Lung (tissue), 17 donors: ENCODE measurements at places on chromosomes 5 and 9. TPM values are rescaled to one million over a fixed set of nuclear protein-coding genes. Genes with fewer than 3 reads are reported as not detected.

Gene TAF11L10
- not detected for total RNA-seq

Gene KLHL3
- total RNA-seq, result 14.2 TPM

Gene LIX1
- total RNA-seq, result 0.11 TPM

Gene ECM2
- 63.1 TPM for total RNA-seq

Gene DIPK1B
- 26.7 TPM for total RNA-seq

Gene KLF9
- 61.5 TPM for total RNA-seq

Gene LPCAT1
- 565 TPM for total RNA-seq

Gene OR1Q1
- total RNA-seq, result not detected

Gene PHYHD1
- total RNA-seq, result 25.5 TPM

Gene IL5
- not detected for total RNA-seq

Gene UHRF2
- 108 TPM for total RNA-seq

Gene CHSY3
- 6.7 TPM for total RNA-seq

DNA sequence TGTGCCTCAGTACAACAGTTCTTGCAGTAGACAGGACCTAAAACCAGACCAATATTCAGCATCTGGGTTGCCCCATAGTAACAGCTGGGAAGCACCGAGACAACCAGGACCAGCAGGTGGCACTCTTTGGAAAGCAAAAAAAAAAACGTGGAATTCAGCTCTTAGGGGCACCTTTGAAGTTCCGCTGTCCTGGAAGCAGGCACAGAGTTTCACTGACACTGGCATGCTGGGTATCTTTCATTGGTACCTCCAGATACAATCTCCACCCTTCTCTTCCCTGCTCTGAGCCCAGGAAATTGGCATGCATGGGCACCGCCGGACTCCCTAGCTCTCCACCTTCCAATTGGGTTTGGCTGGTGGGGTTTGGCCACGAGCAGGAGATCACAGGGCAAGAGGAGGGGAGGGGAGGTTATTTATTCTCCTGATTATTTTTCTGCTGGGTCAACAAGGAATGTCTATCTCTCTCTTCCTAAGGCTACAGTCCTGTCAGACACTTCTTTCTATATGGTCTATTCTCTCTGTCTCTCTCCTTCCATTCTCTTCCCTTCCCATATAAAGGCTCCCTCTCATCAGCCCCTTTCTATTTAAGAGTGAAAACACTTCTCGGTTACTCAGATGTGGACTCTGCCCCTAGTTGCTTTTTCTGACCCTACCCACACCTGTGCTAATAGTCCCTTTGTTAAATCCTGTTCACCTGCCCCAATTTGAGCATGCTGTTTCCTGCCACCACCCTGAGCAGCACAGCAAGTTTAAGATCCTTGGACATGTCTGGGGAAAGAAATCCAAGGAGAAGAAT, 1.9 kb upstream of the IDNK start:
- DNase-seq, result peak; percentile 71

GRCh38 chr5:945691-946551, 53.2 kb downstream of the TRIP13 start:
- no peak for DNase-seq

GRCh38 chr5:58842852-58843251, 260.0 kb downstream of the RAB3C start:
- no peak for DNase-seq

- peak; percentile 55 for DNase-seq
These were observed 1.9 kb downstream of the GCNT4 start for GRCh38 chr5:75050415-75050814.

DNA sequence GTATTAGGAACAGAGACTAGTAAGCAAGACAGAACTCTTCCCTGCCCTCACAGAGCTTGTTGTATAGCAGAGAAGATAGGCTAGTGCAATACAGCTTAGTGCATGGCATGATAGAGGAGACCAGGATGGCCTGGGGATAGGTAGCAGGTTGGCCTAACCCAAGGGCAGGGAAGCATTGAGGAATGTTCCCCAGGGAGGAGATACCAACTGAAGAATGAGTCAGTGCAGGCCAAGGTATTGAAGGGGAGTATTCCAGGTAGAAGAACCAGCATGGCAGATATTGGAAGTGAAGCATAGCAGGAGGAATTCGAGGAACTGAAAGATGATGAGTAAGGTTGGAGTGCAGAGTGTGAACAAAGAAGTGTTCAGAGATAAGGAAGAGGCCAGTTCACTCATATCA, 138.6 kb upstream of the DHFR start:
- no peak for DNase-seq

DNA sequence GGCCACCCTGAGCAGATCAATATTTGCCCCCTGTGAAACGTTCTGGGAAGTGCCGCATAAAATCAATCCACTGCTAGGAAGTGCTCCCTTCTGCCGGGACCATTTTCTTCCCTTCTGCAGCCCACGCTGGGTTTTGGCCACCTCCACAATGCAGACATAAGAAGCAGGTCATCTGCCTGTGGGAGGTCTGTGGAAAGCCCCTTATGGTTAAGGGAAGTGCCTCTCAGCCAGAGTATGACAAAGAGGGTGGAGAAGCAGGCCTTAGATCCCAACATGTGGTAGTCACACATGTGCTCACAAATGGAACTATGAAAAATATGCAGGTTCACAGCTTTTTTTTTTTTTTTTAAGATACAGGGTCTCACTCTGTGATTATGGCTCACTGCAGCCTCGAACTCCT, 82.8 kb downstream of the SLC1A3 start:
- DNase-seq, result no peak

DNA sequence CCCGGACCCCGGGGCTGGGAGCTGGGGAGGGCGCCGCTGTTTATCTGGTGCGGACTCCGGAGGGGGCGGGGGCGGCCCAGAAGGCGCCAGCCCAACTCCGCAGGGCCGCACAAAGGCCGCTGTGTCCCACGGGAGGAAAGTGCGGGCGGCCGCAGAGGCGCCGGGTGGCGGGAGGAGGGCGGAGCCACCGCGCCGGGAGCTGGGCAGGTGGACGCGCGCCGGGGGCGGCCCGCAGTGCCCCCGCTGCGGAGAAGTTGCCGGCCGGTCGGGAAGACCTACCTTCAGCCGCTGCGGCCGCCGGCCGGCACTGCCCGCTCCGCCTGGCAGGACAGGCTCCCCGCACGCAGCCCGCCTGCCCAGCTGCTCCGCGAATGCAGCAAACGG, 43.6 kb downstream of the NACC2 start:
- peak; percentile 41 for DNase-seq

DNA sequence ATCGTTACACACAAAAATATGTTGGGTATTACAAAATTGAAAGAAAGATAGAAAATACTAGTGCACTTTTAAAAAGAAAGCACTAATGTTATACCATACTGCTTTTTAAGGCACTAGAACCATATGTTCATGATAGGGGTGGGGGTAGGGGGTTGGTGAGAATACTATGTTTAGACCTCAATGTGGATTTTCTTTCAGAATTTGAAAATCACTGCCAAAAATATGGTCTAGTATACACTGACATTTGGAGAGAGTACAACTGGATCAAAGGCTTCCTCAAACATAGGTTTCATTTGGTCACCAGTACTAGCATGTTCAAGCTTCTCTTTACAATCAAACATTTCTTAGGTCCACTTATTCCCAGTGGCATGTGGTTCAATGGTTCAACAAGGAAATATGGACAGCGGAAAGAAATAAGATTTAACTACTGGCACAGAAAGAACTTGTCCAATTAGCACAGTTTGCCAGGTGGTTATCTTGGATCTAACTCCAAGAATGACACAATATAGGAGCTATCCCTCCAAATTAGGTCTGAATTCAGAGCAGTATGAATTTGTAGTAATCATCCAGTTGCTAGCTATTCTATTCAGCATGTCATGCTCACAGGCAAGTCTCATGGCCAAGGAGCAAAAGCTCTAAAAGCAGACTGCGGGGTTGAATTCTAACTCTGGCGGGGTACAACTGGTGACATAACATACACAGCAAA, 139.3 kb downstream of the SLC24A2 start:
- no peak for DNase-seq

DNA sequence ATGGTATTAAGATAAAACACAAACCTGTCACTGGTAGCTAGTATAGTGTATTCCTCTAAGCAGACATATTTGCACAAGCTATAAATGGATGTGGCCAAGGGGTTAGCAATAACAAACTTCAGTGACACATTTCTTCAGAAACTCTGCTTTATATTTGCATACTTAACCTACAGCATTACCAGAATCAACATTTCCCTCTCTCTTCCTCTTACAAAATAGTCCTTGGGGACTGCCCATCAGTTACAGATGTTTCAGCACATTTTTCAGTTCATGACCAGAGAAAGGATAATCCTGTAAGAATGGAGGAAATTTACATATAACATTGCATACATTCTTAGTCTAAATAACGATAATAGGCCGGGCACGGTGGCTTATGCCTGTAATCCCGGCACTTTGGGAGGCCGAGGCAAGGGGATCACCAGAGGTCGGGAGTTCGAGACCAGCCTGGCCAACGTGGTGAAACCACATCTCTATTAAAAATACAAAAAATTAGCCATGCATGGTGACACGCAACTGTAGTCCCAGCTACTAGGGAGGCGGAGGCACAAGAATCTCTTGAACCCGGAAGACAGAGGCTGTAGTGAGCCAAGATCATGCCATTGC, 25.3 kb upstream of the SLC1A1 start:
- no peak for DNase-seq

DNA sequence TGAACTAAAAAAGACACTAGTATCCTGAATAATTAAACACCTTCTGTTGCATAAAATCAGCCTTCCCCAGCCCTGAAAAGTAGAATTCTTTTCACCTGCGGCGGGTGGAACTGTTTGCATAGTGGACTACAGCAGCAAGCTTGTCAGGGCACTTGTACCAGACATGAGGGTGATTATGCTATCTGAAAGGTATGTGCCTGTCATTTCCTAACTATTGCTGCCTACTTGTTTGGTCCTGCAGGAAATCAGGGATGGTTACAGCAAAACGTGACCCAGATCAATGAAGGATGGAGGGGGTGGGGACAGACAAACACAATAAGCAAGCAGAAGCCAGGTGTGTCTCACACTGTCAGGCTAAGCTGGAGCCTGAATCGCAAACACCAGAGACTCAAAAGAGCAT, 385.6 kb downstream of the MLLT3 start:
- DNase-seq, result peak; percentile 59

GRCh38 chr5:65535529-65535987, 27.4 kb downstream of the CENPK start:
- no peak for DNase-seq

GRCh38 chr9:89817151-89817950, 212.5 kb downstream of the GADD45G start:
- DNase-seq, result peak; percentile 38

DNA sequence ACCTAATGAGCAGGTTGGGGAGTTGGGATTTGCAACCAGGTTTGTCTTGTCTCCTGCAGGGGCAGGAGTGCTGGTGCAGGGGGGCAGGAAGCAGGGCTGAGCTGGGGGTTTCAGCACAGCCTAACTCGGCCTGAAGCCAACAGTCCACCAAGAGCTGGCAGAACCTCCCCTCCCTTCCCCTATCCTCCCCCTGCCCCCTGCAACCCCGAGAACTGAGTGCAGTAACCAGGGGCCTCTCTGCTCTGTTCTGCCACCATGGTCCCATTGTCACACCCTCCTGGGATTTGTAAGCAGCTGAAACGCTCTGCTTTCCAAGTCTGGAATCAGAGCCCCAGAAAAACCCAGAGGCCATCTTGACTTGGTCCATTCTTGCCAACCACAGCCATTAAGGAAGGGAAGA, 72.9 kb downstream of the ARHGEF37 start:
- DNase-seq, result no peak

GRCh38 chr5:180020176-180020575, 51.4 kb downstream of the RNF130 start:
- no peak for DNase-seq

GRCh38 chr5:78726571-78726970, 78.0 kb upstream of the LHFPL2 start:
- DNase-seq, result no peak

DNA sequence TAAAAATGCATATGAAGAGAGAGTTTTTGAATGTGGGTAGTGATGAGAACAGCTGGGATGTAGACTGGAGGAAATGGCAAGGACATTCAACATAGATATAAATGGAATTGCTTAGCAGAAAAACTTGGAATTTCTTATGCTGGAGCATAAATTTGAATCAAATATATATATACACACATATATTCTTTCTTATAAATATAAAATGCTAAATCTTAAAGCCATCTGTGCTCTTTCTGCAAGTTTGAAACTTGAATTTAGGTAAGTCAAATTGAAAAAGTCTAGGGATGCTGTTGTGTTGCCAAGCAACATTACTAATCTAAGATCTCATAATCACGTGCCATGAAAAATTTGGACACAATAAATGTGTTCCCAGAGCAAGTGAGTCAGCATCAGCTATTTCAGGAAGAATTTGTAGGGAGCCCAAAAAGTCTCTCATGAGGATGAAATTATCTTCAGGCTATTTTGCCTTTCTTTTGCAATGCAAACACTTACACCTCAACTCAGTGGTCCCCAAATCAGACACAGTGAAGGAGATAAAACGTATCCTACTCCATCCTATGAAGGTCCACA, 58.4 kb upstream of the ALDH1A1 start:
- no peak for DNase-seq

DNA sequence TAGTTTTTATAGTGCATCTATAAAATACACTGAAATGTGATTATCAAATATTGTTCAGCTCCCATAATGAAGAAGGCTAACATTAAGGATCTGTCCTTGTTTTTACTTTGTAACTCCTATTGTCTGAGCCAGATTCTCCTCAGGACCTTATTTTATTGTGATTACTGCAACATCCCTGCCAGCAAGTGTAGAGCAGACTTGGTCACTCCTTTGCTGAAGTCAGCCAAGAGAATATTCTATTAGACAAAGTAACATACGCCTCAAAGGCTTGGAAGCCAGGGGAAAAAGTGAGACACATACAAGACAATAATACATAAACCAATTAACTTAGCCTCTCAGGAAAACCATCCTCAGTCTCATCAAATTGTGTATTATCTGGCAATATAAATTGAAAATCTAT, 269.6 kb downstream of the ARL15 start:
- no peak for DNase-seq

DNA sequence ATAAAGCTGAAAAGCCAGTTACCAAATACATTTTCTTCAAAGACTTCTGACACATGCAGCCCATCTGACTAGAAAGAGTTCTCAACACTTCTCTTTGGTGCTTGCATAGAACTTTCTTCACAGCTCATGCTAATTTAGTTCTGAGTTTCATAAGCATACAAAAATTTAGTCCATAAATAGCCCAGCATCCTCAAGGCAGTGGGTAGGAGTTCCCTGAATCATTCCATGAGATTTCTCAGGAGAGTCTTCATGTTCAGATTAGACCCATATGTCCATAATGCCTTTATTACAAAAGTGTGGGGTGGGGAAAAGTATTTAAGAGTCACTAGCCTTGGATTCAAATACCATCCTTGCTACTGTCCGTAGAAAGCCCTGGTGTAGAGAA, 290.2 kb upstream of the RGMB start:
- DNase-seq, result no peak

GRCh38 chr9:126397056-126397455, 70.4 kb downstream of the MVB12B start:
- no peak for DNase-seq

DNA sequence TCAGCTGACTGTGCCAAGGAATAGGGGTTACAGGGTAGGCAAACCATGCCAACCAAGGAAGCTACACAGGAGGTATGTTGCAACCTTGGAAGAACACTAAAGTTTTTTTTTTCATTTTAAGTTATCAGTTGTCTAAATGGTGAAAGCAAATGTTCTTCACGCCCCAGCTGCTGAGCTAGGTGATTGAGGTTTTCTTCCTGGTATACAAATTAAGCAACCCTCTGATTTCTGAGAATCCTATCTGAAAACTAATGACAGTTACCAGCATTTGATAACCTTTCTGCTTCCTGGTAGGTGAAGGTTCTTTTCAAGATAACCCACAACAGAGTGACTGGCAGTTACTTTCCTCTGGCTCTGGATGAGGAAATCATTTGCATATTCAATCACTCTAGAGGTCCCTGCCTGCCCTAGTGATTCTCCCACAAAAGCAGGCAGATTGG, 194.9 kb downstream of the ATP10B start:
- DNase-seq, result no peak
